Stimulated activated CD4-positive, alpha-beta T cell treated with anti-CD3 and anti-CD28 coated beads, Interleukin-1b, Interleukin-23, amount 100 ng/mL, for 1 hour (primary cell): ENCODE measurements at places on chromosomes 2 and 18.

DNA sequence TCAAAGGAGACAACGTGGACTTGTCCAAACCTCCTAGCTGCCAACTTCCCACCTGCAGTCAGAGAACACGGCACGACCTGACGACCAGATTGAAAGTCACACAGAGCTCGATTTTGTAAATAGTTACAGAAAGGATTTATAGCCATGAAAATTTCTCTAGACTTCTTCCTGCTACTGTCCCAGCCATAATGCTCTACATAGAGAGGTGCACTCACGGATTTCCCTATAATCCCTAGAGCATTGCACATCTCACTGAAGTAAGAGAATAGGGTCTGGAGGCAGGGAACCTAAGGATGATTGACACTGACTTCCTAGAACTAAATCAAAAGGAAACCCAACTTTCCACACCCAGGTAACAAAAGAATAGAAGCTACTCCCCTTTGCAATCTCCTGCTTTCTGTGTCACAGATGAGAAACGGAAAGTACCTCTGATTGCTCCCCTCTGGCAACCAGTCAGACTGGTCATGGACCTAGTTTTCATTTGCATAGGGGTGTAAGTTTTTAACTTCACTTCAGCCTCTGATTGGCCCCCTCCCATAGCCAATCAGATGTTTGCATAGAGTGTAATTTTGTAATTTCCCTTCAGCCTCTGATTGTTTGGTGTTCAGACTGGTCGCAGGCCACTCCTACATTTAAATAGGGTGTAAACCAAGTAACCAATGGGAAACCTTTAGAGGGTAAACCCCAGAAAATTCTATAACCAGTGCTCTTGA lies 58.6 kb upstream of the FBXO11 start:
- no peak for DNase-seq

GRCh38 chr18:26902291-26902690 lies 36.8 kb upstream of the AQP4 start:
- DNase-seq: no peak

DNA sequence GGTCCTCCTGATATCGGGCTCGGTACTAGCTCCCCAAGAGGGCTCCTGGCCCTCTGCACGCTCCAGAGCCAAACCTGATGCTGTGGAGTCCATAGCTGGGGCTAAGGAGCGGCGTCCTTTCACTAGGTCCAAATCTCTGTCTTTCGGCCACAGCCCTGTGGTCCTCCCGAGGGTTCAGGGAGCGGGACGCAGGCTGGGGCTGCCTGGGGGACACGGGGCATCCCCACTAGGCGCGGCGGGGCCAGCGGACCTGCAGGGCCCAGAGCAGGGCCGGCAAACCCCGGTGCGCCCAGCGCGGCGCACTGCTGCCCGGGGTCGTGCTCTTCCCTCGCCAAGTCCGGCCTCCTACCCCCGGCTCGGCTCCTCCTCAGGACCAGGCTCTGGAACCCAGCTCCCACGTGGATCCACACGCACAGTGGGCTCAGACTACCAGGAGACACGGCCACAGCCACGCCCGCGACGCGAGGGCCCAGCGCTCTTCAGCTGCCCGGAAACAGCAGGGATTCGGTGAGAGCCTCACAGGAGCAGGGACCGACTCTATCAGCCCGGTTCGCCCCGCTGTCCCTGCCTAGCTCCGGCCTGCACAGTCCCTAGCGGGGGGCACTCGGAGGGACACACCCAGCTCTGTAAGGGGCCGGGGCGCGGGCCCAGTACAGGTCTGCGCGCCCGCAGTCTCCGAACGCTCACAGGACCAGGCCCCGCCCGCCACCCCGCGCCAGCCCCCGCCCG lies 593 bp downstream of the ZNF514 start:
- no peak for DNase-seq

DNA sequence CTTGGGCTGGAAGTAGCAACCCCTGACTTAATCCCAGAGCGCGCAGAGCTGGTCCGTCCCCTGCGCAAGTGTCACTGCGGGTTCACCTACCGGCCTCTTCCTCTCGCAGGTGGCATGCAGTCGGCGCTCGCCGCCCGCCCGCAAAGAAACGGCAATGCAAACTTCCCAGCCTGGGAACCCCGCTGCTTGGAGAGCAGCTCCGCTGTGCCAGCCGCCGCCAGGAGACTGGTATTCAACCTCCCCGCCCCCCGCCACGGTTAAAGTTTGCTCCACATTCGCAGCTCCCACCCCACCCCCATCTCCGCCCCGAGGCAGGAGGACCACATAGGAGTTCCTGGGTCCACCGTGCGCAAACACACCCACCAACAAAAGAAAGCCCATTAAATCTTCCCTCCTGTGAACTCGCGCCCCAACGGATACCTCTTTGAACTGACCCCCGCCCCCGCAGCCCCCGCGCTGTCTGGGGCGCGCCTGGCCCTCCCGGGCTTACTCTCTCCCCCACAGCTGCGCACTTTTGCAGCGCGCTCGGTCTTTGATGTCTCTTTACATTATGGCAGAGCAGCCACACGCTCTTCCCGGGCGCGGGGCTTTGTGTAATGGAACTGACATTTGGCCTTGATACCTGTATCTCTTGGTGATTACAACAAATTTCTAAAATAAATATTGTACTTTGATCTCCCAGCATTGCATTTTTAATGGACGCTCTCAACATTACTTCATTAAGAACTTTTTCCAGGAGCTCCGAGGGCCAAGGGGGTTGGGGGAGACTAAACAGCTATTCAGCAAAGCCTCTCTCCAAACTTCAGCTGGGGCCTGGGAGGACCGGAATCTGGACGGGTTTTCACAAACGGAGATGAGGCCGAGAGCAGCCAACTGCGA lies 3.1 kb upstream of the SP5 start:
- DNase-seq: no peak

DNA sequence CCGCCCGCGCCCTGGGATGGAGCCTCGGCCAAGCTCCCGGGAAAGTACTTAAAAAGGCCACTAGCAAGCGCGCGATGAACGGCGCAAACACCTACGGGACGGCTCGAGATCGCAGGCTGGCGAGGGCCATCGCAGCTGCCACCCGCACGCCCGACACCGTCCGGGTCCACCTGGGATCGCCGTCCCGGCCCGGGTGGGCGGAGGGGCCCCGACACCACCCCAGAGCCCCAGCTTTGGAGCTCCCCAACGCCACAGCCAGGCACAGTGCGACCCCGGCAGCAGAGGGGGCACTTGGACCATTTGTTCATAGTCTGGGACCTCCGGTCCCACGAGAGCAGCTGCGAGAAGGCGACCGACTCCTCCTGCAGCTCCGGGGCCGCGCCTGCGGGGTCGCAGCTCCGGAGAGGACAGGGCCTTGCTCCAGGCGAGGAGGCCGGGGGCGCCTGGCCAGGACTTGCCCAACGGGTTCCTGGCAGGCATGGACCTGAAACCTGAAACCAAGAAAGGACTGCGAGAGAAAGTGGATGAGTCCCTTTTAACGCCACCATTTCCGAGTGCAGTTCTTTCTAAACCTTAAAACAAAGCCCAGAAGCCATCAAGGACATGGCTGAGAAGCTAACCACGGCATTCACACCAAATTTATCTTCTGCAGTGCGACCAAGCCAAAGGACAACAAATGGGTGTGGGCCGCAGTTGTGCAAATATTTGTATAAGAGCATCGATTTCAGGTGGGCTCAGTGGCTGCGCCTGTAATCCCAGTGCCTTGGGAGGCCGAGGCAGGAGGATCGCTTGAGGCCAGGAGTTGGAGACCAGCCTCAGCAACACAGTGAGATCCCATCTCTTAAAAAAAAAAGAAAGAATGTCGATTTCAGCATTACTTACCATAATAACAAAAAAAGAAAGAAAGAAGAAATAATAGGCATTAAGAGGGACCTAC lies 54.0 kb upstream of the IMP4 start:
- no peak for DNase-seq

DNA sequence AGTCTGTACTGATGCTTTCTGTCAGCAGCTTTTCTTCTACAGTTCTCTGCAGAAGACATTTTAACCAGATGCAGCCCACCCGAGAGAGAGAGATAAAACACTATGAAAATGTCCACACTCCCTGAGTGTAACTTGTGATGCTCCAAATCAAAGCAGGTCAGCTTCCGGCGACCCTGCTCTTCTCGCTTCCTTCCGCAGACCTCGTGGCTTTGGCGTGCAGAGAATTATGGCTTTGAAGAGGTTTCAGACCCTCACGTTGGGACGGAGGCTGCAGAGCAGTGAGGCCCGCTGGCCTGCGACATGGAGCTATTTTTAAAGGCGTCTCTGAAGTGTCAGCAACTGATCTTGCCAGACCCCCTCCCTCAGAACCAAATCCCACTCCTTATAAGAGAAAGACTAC lies 41.8 kb downstream of the TMEM163 start:
- DNase-seq: no peak

GRCh38 chr2:190511104-190511503 lies 23.4 kb downstream of the NEMP2 start:
- DNase-seq: no peak

GRCh38 chr2:133837441-133838094 lies 269.3 kb upstream of the NCKAP5 start:
- DNase-seq: no peak

DNA sequence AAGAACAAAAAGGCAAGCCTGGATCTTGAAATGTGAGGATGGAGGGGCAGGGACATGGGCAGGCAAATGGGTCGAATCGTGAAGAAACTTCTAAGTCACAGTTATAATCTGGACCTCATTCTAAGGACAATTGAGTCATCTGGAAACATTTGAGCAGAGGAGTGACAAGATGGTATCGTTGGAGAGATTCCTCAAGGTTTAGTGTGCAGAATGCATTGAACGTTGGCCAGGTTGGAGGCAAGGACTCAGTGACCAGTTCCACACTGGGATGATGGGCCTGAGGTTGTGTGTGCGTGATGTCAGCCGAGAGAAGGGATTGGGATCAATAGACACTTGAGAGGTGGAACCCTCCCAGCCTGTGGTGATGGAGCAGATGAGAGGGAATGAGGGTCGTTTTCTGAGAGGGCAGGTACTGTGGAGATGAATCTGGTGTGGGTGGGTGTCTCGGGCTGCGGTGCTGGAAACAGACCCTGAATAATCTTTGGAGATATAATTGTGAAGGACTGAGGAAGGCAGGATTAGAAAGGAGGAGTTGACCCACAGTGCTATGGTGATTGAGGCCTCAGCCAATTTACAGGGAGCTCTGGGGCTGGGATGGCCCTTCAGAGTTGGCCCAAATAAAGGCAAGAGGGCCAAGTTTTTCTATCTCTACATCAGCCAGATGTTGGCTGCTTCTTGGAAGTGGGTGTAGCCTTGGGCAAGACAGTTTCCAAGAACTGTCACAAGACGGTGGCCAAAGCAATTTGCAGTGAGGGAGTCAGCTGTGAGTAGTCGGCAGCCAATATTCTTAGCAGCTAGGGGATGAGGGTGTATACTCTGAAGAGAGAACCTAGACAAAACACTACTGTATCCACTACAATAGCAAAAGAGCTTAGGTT lies 5.8 kb upstream of the ZNF532 start:
- no peak for DNase-seq
